ENCODE measurements at places on chromosomes 5 and 9.

DNA sequence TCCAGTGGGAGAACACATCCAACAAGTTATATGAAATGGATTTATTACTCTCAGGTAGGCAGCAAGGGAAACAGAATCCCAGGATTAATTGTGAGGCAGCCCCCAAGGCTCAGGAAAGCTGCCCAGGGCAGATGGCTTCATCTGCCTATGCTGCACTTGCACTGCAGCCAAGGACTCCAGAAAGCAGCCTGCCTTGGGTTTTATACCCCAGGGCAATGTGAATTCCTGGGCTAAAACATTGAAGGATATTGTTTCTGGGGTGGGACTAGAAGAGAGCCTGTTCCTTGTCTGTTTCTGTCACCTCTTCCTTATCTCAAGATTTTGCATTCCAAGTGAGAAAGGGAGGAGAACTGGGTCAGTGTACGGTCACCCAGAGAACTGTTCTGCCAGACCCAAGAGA, 8.8 kb upstream of the CCL27 start:
- no peak for DNase-seq

DNA sequence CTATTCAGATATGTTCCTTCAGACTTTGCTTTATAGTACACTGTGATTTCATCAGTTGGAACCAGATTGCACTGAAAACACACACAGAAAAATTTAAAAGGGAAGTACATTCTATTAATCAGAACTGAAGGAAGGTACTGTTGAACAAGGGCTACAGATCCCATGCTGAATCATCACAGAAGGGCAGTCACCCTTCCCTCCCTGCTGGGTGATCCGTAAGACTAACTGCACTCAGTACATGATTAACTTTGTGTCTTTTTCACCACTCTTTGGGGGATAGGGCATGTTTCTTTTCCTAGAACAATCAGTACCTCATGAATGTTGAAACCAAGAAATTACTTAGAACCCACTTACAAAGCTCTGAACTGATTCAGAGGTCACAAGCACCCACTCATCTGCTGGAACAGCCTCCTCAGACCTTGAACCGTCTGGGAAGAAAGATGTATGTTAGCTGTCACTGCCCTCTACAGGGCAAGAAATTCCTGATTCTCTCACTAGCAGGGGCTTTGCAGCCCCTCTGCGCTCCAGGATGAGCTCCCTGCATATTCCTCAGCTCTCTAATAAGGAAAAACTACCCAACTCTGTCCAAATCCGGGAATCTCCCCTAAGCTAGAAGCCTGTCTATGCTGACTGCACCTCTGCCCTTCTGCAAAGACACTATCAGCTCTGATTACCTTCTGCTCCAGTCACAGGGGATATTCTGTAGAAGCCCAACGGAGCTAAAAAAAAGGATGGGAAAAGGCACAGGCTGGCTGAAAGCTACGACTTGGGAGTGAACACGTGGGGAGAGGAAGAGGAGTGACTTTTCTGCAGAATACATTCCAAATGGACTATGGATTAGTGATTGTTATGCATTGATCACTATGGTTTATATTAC, 51.0 kb downstream of the IARS1 start:
- DNase-seq = no peak

DNA sequence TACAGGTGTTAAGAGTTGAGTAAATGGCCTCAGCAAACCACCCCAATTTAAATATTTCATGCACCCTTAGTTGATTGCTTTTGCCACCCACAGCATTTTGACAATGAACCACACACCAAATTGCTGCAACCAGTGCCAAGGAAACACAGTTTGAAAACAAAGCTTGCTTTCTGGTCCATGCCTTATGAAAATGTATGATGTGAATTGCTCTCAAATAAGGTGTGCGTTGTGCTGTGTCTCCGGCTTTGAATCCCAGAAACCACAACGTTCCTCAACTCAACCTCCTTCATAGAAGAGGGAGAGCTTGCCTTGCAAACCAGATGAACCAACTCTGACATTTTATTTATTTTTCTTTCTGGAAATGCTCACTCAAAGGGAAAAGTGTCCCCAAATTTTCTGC, 762.7 kb downstream of the TLE1 start:
- DNase-seq = no peak

- no peak for DNase-seq
Measured at GRCh38 chr5:112511920-112512319, 92.8 kb upstream of the EPB41L4A start.

DNA sequence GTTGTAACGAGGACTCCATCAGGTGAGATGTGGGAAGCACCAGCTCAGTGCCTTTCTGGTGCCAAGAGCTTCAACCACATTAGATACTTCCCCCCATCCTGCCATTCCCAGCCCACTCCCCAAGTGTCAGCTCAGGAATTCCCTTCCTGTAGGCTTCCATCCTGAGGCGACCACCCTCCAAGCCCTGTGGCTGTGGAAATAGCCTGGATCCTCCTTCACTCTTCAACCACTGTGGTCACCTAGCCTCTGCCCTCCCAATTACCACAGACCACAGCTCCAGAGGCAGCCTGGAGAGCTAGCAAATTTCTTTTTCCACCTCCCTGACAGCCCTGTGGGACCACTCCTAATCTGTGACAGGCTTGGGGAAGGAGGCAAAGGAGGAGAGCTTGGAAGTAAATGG, 219.8 kb upstream of the MAP3K1 start:
- no peak for DNase-seq

- DNase-seq = no peak
Measured at GRCh38 chr9:106503759-106504158, 359.2 kb upstream of the ZNF462 start.

DNA sequence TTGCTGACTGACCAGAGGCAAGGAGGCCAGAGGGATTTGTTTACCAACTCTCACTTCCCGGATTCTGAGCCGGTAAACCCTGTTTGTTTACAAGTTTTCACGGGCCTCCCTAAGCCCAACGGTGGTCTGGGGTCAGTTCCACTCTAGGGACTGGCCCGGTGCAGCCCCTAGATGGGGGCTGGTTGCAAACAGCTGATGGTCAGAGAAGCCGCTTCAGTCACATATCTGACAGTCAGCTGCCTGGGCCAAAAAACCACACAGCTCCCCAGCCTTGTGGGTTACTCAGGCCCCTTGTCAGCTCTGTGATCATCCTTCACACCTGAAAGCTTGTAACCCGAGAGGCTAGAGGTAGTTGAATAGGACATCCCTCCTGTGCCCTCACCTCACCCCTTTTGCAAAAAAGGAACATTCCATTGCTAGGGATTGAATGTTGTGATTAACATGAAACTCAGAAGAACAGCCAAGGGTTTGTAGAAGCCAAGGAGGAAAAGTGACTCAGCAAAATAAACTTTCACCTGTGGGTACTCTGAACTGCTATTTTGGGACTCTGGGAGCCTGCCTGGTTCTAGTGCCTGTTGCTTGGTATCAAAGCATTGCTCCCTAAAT, 40.4 kb downstream of the SAR1B start:
- DNase-seq = no peak

GRCh38 chr5:143182901-143183820, 220.3 kb downstream of the NR3C1 start:
- DNase-seq = peak; percentile 31

- DNase-seq = no peak
Measured at GRCh38 chr9:113952676-113953075, 76.6 kb downstream of the ZNF618 start.

GRCh38 chr9:132319421-132320110, 35.2 kb downstream of the SETX start:
- DNase-seq = no peak

DNA sequence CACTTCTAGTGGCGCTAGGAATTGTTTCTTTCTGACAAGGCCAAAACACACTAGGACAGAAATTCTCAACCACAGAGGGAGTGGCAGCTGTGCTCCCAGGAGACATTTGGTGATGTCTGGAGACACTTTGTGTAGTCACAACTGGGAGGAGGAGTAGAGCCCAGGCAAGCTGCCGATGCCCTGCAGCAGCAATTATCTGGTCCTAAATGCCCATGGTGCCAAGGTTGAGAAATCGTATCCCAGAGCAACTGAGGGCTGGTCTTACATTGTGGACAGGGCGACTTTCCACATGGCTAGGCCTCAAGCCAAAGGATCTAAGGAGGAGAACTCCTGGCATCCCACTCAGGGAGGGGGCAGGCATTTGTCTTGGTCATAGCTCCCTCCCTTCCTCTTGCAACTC, 259.9 kb downstream of the GADD45G start:
- no peak for DNase-seq

DNA sequence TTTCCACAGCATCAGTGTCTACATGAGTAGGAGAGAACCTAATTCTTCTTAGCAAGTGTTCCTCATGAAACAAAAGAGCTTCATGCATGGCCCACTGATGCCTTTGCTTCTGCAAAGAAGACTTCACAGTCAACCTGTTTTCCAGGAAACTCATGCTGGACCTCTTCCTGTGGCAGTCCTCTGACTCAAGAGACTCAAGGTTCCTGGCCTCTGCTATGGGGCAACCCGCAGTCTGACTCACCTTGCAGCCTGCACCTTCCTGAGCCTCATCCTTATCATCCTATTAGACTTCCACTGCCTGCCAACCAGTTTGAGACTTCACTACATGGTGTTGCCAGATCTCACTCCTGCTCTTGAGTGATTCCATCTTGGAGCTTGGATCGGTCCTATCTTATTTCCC, 17.6 kb upstream of the AGGF1 start:
- no peak for DNase-seq

DNA sequence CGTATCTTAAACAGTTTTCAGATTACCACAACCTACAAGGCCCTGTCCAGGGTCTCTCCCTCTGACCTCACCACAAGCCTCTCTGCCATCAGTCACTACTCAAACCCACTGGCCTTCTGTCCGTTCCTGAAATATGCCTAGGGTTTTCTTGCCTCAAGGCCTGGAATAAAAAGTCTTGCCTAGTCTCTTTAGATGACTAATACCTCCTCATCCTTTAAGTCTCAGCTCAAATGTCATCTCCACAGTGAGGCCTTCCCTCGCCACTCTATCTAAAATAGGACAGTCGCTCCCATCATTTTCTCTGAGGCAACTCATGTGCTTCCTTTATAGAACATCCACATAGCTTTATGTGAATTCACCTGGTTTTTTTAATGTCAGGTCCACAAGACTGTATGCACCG, 5.2 kb downstream of the DENND1A start:
- DNase-seq = no peak

- DNase-seq = no peak
Measured at GRCh38 chr5:154642499-154643245, 112.5 kb upstream of the LARP1 start.

DNA sequence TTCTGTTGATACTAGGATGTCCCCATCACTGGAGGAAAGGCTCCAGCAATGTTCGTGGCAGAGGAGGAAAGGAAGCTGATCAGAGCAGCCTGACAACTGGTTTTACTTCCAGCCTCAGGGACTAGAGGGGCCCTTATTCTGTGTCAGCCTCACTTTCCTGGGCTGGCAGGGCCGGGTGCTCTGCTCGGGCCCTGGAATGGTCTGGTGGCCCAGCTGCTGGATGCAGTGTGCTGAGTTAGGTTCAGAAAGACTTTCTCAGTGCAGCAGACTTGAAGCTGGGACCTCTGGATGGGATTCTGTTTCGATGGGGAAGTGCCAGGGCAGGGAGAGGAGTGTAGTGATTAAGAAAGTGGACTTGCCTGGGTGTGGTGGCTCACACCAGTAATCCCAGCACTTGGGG, 81.0 kb downstream of the MACROH2A1 start:
- DNase-seq = no peak
